Astrocyte (in vitro differentiated cells and primary cell): ENCODE measurements at places on chromosomes 11 and 22. TPM values are rescaled to one million over a fixed set of nuclear protein-coding genes. Genes with fewer than 3 reads are reported as not detected.

Gene C11orf91
- not detected in 2 replicates for total RNA-seq

Gene CARD18
- total RNA-seq = not detected in 2 replicates

Gene CLTCL1
- 54.4 and 65.3 TPM in 2 replicates for total RNA-seq

Gene KCTD14
- 1.0 and 1.1 TPM in 2 replicates for total RNA-seq

DNA sequence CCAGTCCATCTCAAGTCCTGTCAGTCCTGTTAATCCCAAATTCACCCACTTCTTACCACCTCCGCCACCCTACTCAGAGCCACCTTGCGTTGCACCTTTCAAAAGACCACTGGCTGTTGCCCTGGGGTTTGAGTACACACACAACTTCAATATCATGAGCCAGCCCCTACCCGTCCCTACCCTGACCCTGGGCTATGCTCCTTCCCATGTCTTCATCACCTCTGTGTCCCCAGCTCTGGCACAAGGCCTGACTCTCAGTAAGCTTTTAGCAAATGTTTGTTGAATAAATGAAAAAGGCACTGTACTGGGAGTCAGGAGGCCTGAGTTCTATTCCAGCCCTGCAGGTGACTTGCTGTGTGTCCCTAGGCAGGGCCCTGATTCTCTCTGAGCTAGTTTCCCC lies 26.5 kb downstream of the OTOG start:
- H3K4me1 ChIP-seq = no peaks in the 10 kb centered on the region
- H3K36me3 ChIP-seq = no peaks in the 10 kb centered on the region
- H3K4me3 ChIP-seq = no peak overlapping the region
- H3K27ac ChIP-seq = no peak overlapping the region
- H3K27me3 ChIP-seq = no peaks in the 10 kb centered on the region

DNA sequence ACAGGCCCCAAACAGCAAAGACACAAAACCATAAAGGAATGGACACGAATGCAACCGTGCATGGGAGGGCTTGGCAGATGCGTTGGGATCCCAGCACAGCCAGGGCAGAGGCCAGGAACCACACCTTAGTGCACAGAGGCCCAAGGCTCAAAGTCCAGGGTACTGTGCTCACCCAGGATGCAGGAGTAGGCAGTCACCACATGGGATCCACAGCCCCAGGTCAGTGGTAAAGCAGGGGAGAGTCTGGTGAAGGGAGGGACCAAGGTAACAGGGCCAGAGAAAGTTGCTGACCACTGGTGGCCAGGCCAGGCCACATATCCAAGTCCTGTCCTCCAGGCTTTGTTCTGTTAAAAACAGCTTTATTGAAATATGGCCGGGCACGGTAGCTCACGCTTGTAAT lies 6.5 kb upstream of the CERK start:
- peaks cover 11% of the 10 kb centered on the region for H3K4me1 ChIP-seq
- no peak overlapping the region for H3K4me3 ChIP-seq
- no peak overlapping the region for H3K27ac ChIP-seq
- DNase-seq = no peak

DNA sequence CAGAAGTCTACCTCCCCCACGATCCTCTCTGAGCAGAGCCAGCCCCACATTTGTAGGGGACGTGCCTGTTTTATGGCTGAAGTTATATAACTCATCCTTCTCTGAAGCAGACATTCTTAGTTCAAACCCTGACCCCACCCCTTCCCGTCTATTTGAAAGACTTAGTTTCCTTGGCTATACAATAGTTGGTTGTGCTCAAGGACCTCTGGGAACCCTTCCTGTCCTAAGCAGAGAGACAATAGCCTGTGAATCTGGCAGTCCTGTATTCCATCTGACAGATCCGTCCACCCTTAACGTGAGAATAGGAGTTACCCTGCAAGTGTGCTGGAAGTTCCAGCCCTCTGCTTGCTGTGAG lies 75.2 kb downstream of the MN1 start:
- peak overlapping the region; percentile 47 for H3K27ac ChIP-seq
- H3K36me3 ChIP-seq = no peaks in the 10 kb centered on the region
- DNase-seq = no peak
- H3K27me3 ChIP-seq = no peaks in the 10 kb centered on the region
- peaks cover 13% of the 10 kb centered on the region for H3K4me1 ChIP-seq
